ENCODE measurements at places on chromosomes 1 and 21. TPM values are rescaled to one million over a fixed set of nuclear protein-coding genes. Genes with fewer than 3 reads are reported as not detected.

DNA sequence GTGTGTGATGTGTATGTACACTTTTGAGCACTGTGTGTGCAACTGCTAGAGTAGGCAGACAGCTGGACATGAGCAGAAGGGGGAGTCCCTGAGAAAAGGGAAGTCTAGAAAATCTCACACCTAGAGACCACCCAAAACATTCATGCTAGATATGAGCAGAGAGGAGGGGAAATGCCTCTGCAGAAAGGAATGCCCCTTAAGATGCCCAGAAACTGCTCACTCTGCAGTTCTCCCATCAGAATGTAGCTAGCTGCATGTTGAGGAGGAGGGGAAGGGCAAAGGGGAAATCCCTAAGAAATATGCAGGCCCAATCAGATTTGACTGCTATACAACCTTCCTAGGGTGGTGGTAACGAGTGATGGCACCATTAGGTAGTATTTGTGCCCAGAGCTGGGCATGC, 31.8 kb upstream of the MAGOH start:
- H3K27ac ChIP-seq = no peak overlapping the region
- DNase-seq = no peak
- no peak overlapping the region for H3K4me3 ChIP-seq
- peaks cover 6% of the 10 kb centered on the region for H3K36me3 ChIP-seq

- no peaks in the 10 kb centered on the region for H3K36me3 ChIP-seq
- no peak overlapping the region for H3K4me3 ChIP-seq
- no peaks in the 10 kb centered on the region for H3K27me3 ChIP-seq
- DNase-seq = no peak
- no peak overlapping the region for H3K27ac ChIP-seq
Measured at GRCh38 chr1:87684713-87685205, 356.1 kb downstream of the LMO4 start.

DNA sequence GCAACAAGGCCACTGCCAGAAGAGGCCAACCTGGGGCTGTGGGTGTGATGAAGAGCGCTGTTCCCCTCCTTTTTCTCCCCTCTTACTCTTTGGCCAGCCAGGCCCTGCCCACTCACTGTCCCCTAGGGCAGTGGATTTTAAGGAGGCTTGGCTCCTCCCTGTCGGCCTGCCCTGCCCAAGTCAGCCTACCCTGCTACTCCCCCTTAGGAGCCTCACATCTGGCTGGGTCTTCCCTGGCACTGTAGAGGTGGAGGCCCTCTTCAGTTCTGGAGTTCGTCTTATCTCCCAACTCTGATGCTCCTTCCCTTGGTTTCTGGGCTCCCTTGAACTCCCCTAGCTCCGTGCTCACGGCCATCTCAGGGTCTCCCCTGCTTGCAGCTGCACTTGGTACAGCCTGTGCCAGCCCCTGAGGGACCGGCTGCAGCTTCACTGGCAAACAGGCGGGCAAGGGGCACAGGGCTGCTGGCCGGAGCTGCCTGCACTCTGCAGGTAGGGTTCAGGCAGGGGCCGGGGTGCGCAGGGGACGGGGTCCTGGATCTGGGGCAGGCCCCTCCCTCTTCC, 4.0 kb downstream of the AMPD2 start:
- no peak overlapping the region for H3K27ac ChIP-seq
- no peak overlapping the region for H3K4me3 ChIP-seq
- H3K4me1 ChIP-seq = peaks cover 19% of the 10 kb centered on the region

- H3K4me1 ChIP-seq = peaks cover 7% of the 10 kb centered on the region
- H3K27ac ChIP-seq = no peak overlapping the region
- H3K27me3 ChIP-seq = no peaks in the 10 kb centered on the region
- peak; percentile 50 for DNase-seq
Measured at GRCh38 chr1:21384620-21385019, 55.3 kb upstream of the NBPF3 start.

GRCh38 chr1:58317694-58318093, 228.8 kb downstream of the OMA1 start:
- H3K4me3 ChIP-seq = no peak overlapping the region
- DNase-seq = no peak
- no peaks in the 10 kb centered on the region for H3K36me3 ChIP-seq
- H3K27ac ChIP-seq = no peak overlapping the region
- H3K27me3 ChIP-seq = no peaks in the 10 kb centered on the region

- H3K36me3 ChIP-seq = no peaks in the 10 kb centered on the region
- DNase-seq = no peak
- peaks cover 12% of the 10 kb centered on the region for H3K4me1 ChIP-seq
Measured at GRCh38 chr1:205379056-205379455, 22.3 kb upstream of the KLHDC8A start.

DNA sequence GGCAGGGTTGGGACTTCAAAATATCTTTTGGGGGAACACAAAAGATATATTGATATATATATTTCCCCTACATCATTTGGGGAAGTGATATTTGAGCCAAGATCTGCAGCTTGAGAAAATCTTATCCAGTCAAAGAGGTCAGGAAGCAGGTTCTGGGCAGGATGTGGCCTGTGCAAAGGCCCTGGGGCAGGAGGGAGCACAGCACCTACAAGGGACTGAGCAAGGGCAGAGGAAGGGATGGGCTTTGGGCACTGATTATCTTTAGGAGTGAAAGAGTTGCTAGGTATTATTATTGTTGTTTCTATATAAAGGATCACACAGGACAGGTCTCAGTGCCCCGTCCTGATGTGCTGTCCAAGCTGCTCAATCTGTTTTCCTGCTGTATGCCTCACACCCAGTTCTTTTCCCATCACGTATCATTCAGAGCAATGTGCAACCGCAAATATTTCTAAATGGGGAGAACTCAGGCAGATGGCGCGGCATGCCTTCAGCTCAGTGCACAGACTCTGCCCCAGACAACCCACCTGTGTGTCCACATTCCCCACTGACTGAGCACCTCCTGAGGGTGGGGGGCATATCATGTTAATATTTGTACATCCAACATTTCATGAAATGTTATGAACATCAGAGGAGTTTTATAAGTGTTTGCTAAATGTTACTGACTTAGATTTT, 28.1 kb upstream of the GPR137B start:
- no peak for DNase-seq
- H3K4me1 ChIP-seq = 0 out of 2 replicates have a peak, but pooled peaks cover 1% of the 10 kb centered on the region
- no peaks in the 10 kb centered on the region for H3K36me3 ChIP-seq

DNA sequence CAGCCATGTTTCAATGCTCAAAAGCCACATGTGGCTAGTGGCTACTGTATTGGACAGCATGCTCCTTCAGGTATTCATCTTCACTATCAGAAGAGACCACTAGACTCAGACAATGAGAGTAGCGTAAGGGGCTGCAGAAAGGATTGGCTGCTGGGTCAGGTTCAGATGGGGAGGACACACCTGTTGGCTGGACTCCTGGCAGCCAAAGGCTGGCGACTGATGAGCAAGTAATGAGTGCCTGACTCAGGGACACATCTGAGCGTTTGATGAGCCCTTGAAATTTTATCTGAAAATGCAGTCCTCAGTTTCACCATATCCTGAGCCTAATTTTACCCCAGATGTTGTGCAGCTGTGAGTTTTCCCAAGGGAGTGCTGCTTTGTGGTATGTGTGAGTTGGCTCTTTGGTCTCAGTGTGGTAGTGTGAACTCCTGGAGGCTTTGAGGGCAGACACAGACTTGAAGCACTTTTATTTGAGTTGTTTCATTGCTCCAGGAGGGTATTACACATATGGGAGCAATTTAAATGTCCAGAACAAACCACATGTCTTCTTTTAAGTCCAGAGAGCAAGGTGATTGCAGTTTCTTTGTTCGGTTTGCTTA, 9.6 kb downstream of the ST6GALNAC3 start:
- no peak overlapping the region for H3K4me3 ChIP-seq
- H3K36me3 ChIP-seq = no peaks in the 10 kb centered on the region
- no peak for DNase-seq
- H3K4me1 ChIP-seq = no peaks in the 10 kb centered on the region
- no peak overlapping the region for H3K27ac ChIP-seq
- no peaks in the 10 kb centered on the region for H3K27me3 ChIP-seq

DNA sequence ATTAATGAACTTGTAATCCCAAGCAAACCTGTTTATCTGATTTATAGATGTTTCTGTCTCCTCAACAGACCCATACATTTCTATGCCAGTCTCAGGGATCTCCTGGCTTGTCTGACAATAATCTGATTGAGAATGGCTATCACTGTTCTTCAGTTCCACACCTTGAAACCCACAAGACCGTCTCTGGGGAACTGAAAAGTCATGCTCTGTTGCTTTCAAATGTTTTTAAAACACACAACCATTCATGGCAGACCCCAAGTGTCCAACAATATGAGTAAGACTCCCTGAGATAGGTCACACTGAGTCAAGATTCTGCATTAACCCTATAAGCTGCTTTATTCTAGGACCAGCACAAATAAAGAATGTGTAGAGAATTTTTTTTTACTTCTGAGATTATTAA, 611.2 kb upstream of the PLXNA2 start:
- no peaks in the 10 kb centered on the region for H3K36me3 ChIP-seq
- peaks cover 39% of the 10 kb centered on the region for H3K27me3 ChIP-seq
- DNase-seq = no peak
- no peaks in the 10 kb centered on the region for H3K4me1 ChIP-seq

DNA sequence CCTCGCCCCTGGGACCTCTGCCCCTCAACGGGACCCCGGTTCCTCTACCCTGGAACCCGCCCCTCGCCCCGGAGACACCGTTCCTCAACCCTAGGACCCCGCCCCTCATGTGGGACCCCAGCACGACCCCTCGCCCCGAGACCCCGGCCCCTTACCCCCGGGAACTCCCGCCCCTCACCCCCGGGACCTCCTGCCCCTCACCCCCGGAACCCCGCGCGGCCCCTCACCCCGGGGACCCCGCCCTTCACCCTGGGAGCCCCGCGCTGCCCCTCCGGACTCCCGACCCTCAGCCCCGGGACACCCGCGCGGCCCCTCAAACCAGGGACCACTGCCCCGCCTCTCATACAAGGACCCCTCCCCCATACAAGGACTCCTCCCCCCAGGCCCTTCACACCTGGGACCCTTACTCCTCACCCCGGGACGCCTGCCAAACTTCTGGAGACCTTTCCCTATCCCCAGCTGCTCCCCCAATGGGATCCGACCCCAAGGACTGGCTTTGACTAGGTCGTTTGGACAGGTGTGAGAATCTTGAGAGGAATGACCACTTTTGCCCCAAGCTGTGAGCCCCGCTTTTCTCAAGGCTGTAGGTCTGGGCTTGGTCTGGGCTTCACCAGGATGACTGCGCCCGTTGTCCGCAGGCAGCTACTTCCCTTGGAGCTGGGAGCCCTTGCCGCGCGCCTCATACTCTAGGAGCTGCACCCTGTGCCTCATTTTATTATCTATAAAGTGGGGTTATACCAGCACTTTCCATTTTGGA, 843 bp downstream of the DIP2A start:
- H3K4me1 ChIP-seq = no peaks in the 10 kb centered on the region
- H3K27me3 ChIP-seq = no peaks in the 10 kb centered on the region
- H3K27ac ChIP-seq = no peak overlapping the region
- H3K36me3 ChIP-seq = no peaks in the 10 kb centered on the region
- DNase-seq = no peak

GRCh38 chr21:39048064-39048463, 135.2 kb downstream of the PSMG1 start:
- H3K27me3 ChIP-seq = no peaks in the 10 kb centered on the region
- no peaks in the 10 kb centered on the region for H3K36me3 ChIP-seq
- 0 out of 2 replicates have a peak, but pooled peaks cover 15% of the 10 kb centered on the region for H3K4me1 ChIP-seq
- no peak overlapping the region for H3K4me3 ChIP-seq
- H3K27ac ChIP-seq = peak overlapping the region; percentile 44

DNA sequence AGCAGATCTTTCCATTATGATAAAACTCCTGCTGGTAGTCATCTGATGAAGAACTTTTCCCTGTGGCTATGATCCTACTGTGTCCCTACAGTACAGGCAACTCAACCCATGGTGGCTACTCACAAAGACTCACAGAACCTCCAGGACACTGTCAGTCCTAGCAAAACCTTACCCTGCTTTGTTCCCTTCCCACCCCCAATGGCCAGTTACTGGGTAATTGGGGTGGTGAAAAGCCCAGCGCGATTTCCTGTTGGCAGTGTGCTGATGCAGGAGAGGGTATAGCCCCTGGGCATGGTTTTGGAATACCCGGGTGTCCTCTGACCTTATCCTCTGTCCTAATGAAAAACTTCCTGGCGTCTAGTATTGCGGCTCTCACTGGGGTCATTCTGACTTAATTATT, 533 bp upstream of the RGL1 start:
- no peaks in the 10 kb centered on the region for H3K36me3 ChIP-seq
- H3K4me1 ChIP-seq = peaks cover 36% of the 10 kb centered on the region
- H3K4me3 ChIP-seq = peak overlapping the region; percentile 77
- peak; percentile 4 for DNase-seq
- peak overlapping the region; percentile 66 for H3K27ac ChIP-seq

- no peak overlapping the region for H3K4me3 ChIP-seq
- H3K4me1 ChIP-seq = no peaks in the 10 kb centered on the region
- H3K27ac ChIP-seq = no peak overlapping the region
- peaks cover 76% of the 10 kb centered on the region for H3K27me3 ChIP-seq
- DNase-seq = no peak
Measured at GRCh38 chr21:32248571-32249461, 30.0 kb downstream of the MIS18A start.

- H3K36me3 ChIP-seq = no peaks in the 10 kb centered on the region
- H3K27me3 ChIP-seq = no peaks in the 10 kb centered on the region
- H3K4me1 ChIP-seq = peaks cover 10% of the 10 kb centered on the region
- H3K4me3 ChIP-seq = no peak overlapping the region
- DNase-seq = no peak
Measured at GRCh38 chr1:12186679-12186985, 19.8 kb downstream of the TNFRSF1B start.

DNA sequence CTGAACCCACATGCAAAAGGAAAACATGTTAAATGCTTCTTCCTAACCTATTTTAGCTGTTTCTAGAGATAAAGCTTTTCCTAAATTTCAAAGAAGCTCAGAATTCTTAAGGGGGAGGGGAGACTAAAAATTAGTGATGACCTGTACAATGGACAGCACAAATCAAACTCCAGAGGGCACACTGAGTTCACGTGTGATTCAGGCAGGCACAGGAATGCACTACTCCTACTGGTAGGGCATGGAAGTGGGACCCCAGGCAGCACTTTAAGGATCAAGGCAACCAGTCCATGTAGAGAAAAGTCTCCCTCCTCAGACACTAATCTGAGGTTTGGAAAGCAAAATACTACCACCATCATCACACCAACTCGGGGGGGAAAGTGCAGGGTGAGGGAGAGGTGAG, 31.3 kb upstream of the CLCA4 start:
- no peak overlapping the region for H3K27ac ChIP-seq
- peaks cover 12% of the 10 kb centered on the region for H3K4me1 ChIP-seq
- H3K27me3 ChIP-seq = no peaks in the 10 kb centered on the region
- DNase-seq = no peak
- H3K4me3 ChIP-seq = no peak overlapping the region

TNFRSF9 gene
- total RNA-seq = 1.3 TPM

WNT4 gene
- total RNA-seq = 0.83 TPM

B3GALNT2 gene
- total RNA-seq = 60.6 TPM

MAB21L3 gene
- total RNA-seq = not detected

GREM2 gene
- not detected for total RNA-seq

FNDC10 gene
- 5.4 TPM for total RNA-seq

NPR1 gene
- total RNA-seq = 0.53 TPM

GNG4 gene
- 16.3 TPM for total RNA-seq

PTGER3 gene
- total RNA-seq = 0.13 TPM

MROH7 gene
- 0.45 TPM for total RNA-seq
